HFF-Myc (cell line): ENCODE measurements at places on chromosomes 16 and 17.

GRCh38 chr17:69828087-69828486, 246.9 kb upstream of the KCNJ16 start:
- peak; percentile 20 for DNase-seq

DNA sequence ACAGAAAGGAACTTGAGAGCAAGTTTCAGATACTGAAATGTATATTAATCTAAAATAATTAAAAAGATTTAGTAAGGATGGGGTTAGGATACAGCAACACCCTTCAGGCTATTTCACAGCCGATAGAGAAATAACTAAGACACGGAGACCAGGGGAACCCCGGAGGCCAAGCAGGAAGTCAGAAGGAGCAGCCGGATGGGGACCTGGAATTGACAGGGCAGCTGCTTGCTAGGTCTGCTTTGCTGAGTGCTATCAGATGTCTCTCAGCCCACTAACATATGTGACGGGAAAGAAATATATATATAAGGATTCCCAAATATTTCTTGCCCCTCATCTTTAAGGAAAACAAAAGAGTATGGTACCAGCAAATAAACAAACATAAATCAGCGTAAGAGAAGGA, 154.1 kb upstream of the CDH5 start:
- DNase-seq: no peak

DNA sequence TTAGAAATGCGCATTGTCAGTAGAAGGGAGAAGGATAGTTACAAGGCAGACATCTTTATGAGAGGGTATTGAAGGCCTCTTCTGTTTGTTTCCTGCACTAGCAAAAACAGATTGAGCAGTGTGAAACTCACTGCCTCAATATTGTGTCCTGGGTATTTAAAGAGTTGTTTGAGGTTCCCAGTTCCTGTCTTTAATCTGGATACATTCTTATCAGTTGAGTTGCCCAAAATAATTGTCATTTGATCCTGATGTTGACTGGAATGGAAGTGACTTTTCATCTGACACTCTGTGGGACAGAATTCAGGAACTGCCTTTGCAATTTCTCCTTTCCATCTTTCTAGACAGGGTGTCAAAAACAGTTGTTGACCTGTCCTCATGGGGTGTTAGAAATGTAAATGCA, 1.7 kb downstream of the ATP6V0A1 start:
- DNase-seq: no peak

DNA sequence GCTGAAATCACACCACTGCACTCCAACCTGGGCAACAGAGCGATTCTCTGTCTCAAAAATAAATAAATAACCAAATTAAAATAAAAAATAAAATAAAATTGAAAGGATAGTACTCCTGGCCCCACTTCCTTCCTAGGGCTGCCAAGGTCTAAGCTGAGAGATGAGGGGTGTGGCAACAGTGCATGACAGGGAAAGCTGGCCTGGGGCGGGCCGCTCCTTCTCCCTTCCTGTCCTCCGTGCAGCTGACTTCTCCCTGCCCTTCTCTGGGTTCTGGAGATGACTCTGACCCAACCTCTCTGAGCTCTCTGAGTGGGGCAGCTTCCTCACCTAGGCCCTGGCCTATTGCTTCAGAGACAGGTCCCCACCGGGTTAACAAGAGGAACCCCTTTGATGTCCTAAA, 8.7 kb upstream of the SLC25A39 start:
- no peak for DNase-seq

GRCh38 chr17:7191571-7192270, 12.6 kb upstream of the ASGR1 start:
- no peak for DNase-seq

DNA sequence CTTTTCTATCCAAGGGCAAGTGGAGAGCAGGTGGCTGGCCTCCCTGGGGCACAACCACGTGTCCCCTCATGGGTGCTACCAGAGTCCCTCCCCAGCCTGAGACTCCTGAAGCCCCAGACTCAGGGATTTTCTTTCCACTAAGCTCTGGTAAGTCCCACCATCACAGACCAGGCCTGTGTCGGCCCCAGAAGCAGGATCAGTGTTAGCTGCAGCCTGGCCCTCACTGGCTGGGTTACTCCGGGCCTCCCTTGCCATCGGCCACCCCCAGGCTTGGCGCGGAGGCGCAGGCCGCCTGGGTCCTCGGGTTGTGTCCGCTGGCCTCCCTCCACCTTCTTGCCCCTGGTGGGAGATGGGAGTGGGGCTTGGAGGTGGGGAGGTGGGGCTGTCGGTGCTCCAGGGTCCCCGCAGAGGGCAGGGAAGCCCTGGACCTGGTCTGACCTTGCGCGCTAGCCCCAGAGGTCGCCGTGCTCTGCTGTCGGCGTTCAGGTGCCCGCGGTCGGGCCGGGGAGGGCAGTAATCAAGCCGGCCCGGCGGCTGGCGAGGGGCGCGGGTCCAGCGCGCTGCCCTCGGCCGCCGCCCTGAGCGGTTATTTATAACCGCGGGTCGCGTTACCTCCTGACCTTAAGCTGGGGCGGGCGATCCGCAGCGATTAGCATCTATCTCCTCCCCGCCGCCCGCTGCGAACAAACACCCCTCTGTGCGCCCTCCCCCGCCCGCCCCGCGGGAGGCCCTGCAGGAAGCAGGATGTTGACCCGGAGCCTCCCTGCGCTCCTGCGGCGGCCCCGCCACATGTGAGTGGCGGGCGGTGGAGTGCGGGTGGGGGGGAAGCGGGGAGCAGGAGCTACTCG, 78.1 kb upstream of the TOB1 start:
- no peak for DNase-seq

- peak; percentile 46 for DNase-seq
Observed at GRCh38 chr17:12765548-12765947, 23.8 kb upstream of the ARHGAP44 start.

- DNase-seq: no peak
Observed at GRCh38 chr16:86287664-86288201, 222.6 kb upstream of the FOXF1 start.

- DNase-seq: no peak
Observed at GRCh38 chr17:39870776-39871175, 2.8 kb downstream of the ZPBP2 start.

GRCh38 chr17:17823433-17824118, 13.2 kb downstream of the SREBF1 start:
- DNase-seq: no peak

GRCh38 chr16:3816326-3816725, 64.2 kb downstream of the CREBBP start:
- no peak for DNase-seq

- DNase-seq: peak; percentile 33
Observed at GRCh38 chr16:27529962-27530361, 19.8 kb downstream of the GTF3C1 start.

GRCh38 chr16:82181461-82182185, 11.6 kb upstream of the MPHOSPH6 start:
- no peak for DNase-seq

GRCh38 chr16:70572050-70572925, 48.7 kb downstream of the SF3B3 start:
- DNase-seq: no peak
